GM12892 (cell line): ENCODE measurements at places on chromosomes 2 and 18.

GRCh38 chr18:42192251-42193248 lies 237.5 kb downstream of the PIK3C3 start:
- no peak for DNase-seq

DNA sequence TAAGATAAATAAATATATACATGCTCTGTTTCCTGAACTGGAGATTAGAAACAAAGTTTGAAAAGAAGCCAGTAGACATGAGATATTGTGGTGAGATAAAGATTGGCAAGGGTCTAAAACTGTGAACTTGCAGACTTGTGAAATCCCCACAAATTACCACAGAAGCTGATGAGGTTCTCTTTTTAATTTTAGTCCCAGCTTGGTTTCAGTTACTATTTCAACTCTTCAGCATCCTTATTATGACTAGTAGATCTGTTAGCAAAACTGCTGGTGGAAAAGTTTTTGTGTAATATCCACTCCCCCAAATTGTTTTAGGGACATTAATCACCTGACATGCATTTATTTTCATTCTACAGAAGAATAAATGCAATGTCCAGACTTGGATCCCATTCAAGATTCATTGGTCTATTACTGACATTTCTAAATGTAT lies 20.8 kb downstream of the RASGRP3 start:
- DNase-seq = no peak

DNA sequence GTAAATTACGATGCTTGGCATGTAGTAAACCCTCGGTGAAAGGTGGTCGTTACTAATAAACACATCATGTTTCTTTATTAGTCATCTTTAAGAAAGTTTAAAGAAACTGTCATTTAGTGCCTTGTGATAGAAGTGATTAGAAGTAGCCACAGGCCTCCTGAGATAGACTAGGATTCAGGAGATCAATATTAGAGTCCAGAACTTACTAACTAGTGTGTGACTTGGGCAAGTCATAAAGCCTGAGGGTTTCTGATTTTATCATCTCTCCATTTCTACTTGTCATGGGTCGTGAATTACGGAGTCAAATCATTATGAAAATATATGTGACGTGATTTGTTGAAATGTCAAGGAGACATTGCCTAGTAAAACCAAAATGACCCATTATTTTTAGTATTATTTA lies 6.7 kb downstream of the RPE start:
- DNase-seq = no peak

GRCh38 chr2:162014751-162015150 lies 59.3 kb downstream of the DPP4 start:
- DNase-seq = no peak

GRCh38 chr2:121006743-121007489 lies 271.2 kb downstream of the GLI2 start:
- DNase-seq = no peak

- no peak for DNase-seq
These were observed 91.4 kb upstream of the ACSL3 start for GRCh38 chr2:222769446-222769845.

DNA sequence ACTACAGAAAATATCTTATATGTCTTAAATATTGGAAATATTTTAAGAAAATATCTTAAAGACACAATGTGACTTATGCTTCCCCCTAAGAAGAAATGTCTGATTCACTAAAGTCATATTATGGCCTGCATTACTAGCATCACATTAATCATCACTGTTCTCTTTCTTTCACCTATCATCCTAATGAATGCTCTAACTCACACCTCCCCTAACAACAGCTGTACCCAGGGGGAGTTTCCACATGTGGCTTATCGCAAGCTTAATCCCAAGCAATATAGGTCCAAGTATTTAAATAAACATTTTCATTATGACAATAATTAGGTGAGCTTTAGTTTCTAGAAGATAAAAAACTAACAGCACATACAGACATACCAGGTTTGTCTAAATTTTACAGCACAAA lies 39.6 kb downstream of the REV1 start:
- no peak for DNase-seq

- no peak for DNase-seq
These were observed 446.9 kb upstream of the NRP2 start for GRCh38 chr2:205235434-205235833.

GRCh38 chr18:24270937-24271380 lies 126.7 kb downstream of the OSBPL1A start:
- no peak for DNase-seq

- no peak for DNase-seq
These were observed 1364.0 kb upstream of the NRXN1 start for GRCh38 chr2:52395912-52396311.

- DNase-seq = no peak
These were observed 167.1 kb downstream of the PDE1A start for GRCh38 chr2:182259629-182260150.

DNA sequence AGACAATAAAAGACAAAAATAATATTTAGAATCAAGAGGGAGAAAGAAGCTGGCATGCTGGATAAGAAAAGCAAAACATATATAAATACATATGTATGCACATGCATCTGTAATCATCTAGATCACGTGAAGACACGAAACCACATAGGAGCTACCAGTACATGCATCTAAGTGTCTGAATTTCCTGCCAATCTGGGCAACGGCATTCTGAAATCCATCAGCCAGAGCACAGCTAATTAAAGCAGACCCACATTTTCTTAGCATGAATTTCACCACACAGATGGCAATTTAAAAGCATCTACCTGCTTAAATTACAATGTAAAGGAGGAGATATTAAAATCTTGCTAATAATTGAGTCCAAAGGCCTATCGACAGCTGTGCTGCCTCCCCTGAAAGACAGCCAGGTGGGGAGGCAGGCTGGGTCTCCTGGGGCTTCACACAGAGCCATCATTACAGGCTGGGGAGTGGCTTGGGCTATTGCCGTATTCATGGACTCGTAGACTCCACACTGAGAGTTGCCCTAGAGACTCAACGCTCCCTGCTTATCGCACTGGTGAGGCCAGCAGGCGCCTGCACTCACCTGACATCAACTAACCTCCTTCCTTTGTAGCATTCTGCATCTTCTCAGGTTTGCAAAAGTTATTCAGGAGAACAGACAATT lies 272.5 kb upstream of the PXDN start:
- DNase-seq = no peak

DNA sequence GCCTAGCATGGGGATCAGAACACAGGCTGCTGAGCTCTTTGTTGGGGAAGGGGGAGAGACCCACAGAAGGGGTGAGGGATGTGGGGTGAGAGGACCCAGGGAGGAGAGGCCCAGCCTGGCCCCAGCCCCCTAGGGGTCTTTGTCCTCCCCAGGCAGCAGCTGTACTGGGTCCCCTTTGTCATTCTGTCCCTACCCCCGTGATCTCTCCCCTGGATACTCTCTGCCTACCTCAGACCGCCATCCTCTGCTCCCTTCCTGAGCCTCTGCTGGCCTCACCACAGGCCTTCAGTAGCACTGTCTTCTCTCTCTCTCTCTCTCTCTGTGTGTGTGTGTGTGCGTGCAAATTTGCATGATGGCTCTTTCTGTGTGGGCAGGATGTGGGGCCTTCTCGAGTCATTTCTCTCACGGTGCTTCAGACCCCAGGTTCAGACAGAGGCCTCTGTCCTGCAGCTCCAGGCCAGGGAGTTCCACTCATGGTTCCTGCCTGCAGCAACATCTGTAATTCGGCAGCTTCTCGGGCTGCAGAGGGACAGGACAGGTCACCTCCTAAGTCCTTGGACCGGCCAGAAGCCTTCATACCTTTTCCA lies 1.4 kb downstream of the PSD4 start:
- peak; percentile 85 for DNase-seq

DNA sequence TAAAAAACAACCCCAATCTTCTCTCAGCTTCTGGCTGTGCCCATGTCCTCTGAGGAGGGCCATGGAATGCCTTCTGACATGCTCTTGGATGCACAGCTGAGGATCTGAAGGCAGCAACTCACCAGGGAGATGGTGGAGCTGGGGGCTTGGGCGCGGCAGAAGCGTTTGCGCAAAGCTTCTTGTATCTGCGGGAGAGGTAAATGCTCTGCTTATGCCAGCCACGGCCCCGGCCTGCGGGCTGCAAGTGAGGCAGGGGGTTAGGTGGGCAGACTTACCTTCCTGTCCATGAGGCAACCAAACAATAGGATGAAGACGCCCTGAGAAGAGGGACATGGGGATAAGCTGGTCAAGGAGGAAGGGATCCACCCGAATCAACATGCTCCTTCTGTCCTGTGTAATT lies 36.0 kb upstream of the SELENOI start:
- no peak for DNase-seq

DNA sequence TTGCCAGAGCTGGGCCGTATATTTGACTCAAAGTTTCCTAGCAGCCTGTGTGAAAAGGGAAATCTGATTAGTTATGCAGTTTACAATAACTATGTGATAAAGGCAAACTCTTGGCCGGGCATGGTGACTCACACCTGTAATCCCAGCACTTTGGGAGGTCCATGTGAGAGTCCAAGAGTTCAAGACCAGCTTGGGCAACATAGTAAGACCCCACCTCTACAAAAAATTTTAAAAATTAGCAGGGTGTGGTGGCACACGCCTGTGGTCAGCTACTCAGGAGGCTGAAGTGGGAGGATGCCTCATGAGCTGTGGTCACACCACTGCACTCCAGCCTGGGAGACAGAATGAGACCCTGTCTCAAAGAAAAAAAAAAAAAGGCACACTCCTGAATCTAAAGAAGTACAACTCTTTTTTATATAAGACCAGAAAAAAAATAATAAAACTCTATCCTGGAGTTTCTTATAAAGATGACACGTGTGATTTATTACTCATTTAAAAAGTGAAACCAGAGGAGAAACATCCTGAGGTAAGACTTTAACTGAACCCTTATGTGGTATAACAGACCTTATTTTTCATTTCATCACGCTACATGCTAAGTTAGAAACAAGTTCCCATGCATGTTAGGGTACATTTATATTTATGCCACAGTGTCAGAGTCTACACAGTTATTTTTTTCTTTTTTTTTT lies 32.6 kb upstream of the KCMF1 start:
- DNase-seq = no peak

DNA sequence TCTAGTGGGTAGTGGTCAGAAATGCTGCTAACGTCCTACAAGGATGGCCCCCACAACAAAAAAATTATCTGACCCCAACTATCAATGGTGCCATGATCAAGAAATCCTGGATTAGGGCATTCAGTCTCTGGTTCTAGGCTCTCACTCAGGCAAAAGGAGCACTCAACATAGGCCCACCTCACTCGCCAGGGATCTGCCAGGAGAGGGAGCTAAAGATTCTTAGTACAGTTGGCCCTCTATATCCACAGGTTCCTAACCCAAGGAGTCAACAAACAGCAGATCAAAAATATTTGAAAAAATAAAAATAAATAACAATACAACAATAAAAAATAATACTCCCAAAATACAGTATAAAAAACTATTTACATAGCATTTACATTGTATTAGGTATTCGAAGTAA lies 10.0 kb downstream of the SLC4A5 start:
- DNase-seq = no peak

- DNase-seq = no peak
These were observed 147.3 kb upstream of the DLX2 start for GRCh38 chr2:172249986-172250385.

DNA sequence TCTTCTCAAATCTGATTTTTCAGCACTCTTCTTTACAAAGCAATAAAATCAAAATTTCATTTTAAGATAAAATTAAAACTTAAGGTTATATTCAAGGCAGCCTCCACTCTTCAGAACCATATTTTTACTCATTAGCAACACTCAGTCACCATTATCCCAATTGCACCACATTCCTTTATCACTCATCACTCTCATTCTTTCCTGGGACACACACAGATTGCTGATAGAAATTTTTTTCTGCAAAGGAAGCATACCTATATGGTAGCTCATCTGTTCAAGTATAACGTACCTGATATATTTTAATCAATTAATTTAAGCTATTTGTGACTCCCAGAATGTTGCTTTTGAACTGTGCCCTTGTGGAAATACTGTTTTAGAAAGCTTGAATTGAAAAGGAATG lies 1559.3 kb upstream of the ZEB2 start:
- DNase-seq = no peak

GRCh38 chr18:42781298-42781815 lies 334.1 kb downstream of the RIT2 start:
- no peak for DNase-seq

- no peak for DNase-seq
These were observed 585 bp downstream of the ABCA12 start for GRCh38 chr2:215137741-215138340.

DNA sequence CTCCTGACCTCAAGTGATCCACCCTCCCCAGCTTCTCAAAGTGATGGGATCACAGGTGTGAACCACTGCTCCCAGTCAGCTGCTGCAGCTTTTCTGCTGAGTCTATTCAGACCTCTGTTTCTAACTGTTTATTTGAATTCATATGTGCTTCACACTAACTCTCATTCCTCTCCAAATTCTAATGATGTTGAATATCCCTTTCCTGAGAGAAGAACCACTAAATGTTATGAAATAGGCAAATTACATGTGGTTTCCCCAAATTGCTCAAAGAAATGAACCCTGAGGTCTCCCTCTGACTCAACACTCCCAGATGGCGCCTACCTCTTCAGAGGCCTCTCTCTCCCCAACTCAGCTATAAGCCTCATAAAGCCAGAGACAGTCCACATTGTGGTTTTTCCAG lies 98.6 kb downstream of the IRS1 start:
- DNase-seq = no peak
